Stimulated activated CD8-positive, alpha-beta memory T cell treated with anti-CD3 and anti-CD28 coated beads, Interleukin-4, amount 100 ng/mL, for 4 hours (primary cell): ENCODE measurements at places on chromosomes 3 and 15.

GRCh38 chr15:85865070-85865684 lies 70.5 kb upstream of the KLHL25 start:
- no peak for DNase-seq

DNA sequence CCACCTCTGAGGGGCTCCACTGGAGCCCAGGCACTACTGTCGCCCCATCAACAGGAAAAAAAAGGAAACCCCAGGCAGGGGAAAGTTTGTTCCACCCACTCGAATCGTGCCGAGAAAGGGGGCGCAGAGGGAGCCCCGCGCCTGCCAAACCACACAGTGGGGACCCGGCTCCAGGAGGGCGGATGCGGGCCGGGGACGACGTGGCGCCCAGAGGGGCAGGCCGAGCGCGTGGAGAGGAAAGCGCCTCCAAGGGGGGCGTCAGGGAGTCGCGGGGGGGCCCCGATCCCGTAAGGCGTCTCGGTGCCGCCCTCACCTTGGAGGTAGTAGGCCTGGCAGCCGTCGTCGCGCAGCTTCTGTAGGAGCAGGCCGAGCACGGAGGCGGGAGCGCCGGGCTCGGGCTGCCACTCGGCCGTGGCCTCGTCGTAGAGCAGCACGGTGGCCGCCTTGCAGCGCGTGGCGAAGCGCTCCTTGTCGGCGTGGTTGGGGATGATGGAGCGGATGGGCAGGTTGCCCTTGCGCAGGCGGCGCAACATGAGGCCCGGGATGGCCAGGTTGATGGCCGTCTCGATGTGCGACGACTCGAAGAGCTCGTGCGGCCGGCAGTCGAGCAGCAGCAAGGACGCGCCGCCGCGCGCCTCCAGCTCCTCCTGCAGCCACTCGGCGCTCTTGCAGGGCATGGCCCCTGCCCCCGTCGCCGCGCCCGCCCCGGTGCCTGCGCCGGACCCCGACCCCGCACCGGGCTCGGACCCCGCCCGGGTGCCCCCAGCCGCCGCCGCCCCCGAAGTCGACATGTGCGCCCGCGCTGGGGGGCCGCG lies 627 bp downstream of the DUSP7 start:
- no peak for DNase-seq

DNA sequence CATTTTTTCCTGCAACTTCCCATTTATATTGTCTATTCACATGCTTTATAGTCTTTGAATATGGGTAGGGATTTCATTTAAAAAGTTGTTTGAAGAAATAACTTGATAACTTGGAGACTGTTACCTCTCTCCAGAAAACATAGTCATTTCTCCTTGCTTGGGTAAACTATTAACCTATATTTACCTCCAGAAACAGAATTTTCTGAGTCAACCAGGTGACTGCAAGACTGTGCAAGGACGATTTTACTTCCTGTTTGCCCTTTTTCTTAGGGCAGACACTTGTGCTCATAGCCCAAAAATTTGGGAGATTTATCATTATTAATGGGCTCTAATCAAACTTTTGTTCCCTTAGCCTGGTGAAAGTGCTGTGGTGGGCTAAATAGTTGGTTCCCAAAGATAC lies 14.3 kb upstream of the MOBP start:
- no peak for DNase-seq

DNA sequence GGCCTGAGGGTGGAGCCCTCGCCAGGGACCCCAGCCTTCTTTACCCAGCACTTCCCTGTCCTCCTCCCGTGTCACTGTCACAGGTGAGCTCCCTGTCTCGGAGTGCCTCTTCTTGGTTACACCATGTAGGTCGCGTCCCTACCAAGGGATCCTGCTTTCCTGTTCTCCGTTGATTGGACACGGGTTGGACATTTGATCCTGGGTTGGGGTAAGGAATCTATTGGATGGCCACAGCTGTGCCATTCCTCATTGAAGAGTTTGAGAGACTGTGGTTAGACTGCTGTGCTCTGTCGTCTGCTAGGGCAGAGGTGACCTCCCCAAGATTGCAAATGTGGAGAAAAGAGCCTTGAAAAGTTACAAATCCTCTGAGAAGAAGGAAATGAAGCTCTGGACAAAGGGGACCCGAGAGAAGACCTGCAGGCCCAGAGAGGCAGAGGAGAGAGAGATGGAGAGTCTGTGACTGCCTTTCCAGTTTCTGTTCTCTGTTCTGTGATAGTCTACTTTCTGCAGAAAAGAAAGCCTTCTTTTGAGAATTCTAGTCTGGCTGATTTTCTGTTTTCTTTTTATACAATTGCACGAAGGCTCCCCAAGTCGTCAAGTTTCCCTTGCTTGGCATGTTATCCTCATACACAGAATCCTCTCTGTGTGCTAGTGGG lies 325.7 kb upstream of the RGMA start:
- DNase-seq: no peak

GRCh38 chr15:31469786-31470525 lies 143.3 kb downstream of the KLF13 start:
- no peak for DNase-seq

DNA sequence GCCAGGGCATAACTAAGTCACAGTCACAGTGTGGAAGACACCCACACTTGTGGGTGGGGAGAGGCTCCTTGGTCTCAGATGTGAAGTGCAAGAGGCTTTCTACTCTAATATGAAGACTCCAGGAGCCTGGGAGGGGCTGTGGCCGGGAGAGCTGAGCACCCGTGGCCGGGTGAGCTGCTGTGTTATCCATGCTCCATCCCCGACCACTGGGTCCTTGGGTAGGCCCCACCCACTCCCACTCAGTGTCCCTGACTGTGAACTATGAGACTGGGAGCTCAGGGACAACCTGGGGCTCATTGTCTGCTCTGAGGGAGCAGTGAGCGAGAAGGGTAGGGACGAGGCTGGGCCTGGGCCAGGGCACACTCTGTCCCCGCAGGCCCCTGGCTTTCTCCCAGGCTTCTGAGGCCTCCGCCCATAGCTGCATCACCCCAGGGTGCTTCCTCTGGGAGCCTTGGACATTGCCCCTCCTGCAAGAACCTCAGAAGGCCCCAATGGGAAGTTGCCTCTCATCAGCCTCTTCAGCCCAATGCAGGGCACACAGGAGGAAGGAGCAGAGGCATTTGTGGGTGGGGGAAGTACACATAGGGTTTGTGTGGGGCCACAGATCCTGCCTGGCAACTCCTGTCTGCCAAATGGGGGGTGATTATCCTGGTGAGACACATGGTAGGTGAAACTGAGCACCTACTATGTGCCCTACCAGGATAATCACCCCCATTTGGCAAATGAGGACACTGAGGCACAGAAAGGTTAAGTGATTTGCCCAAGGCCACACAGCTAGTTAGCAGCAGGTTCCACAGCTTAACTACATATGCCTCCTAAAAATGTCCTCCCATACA lies 2.4 kb downstream of the ANPEP start:
- no peak for DNase-seq

DNA sequence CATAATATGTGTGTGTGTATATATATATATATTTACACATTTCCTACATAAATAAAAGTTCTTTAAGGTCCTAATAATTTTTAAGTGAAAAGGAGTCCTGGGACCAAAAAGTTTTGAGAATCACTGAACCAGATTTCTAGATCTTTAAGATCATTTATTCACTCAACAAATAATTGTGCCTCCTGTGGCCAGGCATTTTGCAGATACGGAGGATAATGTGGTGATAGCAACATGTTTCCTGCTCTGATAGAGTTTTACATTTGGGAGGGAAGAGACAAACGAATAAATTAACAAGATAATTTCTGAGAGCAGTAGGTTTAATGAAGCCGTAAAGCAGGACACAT lies 448 bp upstream of the RNF7 start:
- DNase-seq: no peak
